ENCODE measurements at places on chromosomes 6 and 20. TPM values are rescaled to one million over a fixed set of nuclear protein-coding genes. Genes with fewer than 3 reads are reported as not detected.

PFDN4 gene
- 29.6 TPM for total RNA-seq

TTLL9 gene
- 2.4 TPM for total RNA-seq

CASS4 gene
- total RNA-seq: 0.09 TPM

PAK5 gene
- 12.2 TPM for total RNA-seq

ZNF165 gene
- total RNA-seq: 9.7 TPM

PRR18 gene
- 0.93 TPM for total RNA-seq

SLC17A2 gene
- total RNA-seq: not detected

HM13 gene
- 211 TPM for total RNA-seq

EYS gene
- 0.46 TPM for total RNA-seq

F13A1 gene
- total RNA-seq: 0.24 TPM

FOXP4 gene
- total RNA-seq: 137 TPM

SPTLC3 gene
- total RNA-seq: 42.7 TPM

RNF144B gene
- 3.1 TPM for total RNA-seq

KCNB1 gene
- 0.98 TPM for total RNA-seq

DPPA5 gene
- total RNA-seq: not detected

LGSN gene
- not detected for total RNA-seq

KHDRBS2 gene
- 9.7 TPM for total RNA-seq

EYA4 gene
- 0.33 TPM for total RNA-seq

KIFC1 gene
- total RNA-seq: 46.6 TPM

MICB gene
- 0.95 TPM for total RNA-seq

ARID1B gene
- 152 TPM for total RNA-seq

HRH3 gene
- not detected for total RNA-seq

MRPL2 gene
- total RNA-seq: 52.2 TPM

LY6G6D gene
- not detected for total RNA-seq

LRRC73 gene
- 1.6 TPM for total RNA-seq

CYP21A2 gene
- 0.67 TPM for total RNA-seq

C6orf136 gene
- total RNA-seq: 18.8 TPM

DEFB125 gene
- total RNA-seq: not detected

OPN5 gene
- total RNA-seq: 0.09 TPM

Data from progenitor cell of endocrine pancreas (in vitro differentiated cells).